ENCODE measurements at places on chromosomes 5 and 9.

DNA sequence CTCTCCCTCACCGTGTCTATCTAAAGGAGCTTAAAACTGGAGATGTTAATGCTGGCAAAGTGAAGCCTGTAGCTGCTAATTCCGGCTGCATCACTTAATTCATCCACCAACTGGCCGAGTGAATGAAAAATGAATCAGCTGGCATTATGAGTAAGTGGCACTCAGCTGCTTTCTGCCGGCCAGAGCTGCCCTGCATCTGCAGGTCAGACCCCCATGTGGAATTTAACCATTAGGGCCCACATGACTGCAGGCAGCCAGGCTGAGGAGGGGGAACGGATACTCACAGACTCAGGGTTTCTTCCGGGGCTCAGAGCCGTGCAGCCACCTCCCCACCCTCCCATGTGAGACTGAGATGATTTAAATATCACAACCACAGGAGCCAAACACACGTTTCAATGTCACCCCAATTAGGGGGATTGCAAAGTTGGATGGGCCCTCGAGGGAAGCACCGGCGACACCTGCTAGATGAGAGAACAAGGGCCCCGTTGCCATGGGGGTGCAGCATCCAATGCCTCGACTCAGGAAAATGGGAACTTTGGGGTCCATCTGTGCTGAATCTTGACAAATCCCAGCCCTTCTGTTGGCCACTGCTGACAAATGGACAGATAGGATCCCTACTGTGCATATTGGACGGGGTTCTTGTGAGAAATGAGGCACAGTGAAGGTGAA lies 115.6 kb upstream of the ALDH1B1 start:
- peak; percentile 5 for DNase-seq

- no peak for DNase-seq
Observed at GRCh38 chr5:24606971-24607370, 37.8 kb downstream of the CDH10 start.

DNA sequence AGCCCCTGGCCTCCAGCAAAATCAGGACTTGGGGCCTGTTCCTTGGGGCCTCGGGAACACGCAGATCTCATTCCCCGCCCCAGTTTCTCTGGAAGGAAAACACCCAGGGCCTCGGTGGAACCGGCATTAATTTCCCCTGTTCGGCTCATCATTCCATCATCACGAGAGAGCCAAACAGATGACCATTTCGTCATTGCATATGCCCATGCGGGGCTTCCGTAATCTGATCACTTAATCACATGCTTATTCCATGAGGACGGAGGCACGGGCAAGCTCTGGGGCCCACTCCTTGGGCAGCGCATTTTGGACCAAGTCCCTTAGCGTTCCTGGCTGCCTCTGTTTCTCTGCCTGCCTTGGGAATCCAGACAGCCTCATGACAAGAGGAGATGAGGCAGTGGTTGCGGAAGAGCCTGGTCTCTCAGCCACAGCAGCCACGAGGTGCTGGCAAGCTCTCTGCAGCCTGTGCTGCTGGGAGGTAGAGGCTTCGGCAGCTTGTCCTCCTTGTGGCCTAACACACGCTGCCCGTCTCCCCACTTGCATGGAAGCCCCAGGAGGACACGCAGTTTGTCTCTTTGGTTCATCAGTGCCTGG lies 65.0 kb upstream of the IER5L start:
- DNase-seq = peak; percentile 34

- DNase-seq = no peak
Observed at GRCh38 chr9:130896233-130897014, at the start of gene QRFP. QRFP (minus strand) TSS chr9:130896812; CDS start chr9:130893838, 2,974 bp downstream.

- DNase-seq = no peak
Observed at GRCh38 chr5:72478684-72479083, 28.5 kb downstream of the ZNF366 start.

- peak; percentile 9 for DNase-seq
Observed at GRCh38 chr5:74422671-74423070, 217.9 kb downstream of the ENC1 start.

- no peak for DNase-seq
Observed at GRCh38 chr5:74616236-74617146, 24.0 kb downstream of the ENC1 start.

GRCh38 chr9:132411091-132411508 lies 1.1 kb downstream of the CFAP77 start:
- peak; percentile 58 for DNase-seq

DNA sequence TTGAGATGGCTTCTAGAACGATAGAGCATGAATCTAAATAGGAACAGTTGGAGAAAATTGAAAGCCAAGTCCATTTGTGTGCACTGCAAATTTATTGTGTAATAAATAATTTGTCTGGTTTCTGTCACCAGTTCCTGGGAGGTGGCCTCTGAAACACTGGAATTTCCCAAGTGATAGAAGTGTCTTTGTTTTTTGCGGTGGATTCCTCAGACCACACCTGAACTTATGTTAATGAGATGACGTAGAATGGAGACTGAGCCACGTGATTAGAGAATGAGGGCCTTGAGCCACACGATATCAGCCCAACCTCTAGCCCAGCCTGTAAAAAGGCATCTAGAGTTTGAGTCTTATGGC lies 105.1 kb downstream of the MSX2 start:
- DNase-seq = no peak

DNA sequence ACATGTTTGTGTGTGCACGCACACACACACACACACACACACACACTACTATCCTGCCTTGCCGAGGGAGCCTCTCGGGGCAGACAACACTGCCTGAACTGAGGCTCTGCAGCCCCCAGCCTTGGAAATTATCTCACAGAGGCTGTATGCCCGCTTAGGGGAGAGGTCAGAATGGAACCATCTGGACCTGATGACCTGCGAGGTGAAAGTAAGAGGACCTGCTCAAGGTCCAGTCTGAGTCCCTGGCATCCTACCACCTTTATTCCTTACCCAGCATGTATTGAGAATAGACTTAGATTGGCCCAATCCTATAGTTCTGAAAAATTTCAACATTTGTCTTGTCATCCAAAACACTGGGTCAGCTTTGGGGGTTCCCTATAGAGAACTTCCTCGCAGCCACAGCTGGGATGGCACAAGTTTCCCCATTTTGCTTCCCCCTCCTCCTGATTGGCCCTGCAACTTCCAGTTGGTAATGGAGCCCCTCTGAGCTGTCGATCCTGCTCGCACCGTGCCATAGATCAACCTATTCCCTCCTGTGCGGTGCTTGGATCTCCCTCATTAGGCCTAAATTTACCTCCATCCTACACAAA lies 10.2 kb downstream of the MVB12B start:
- DNase-seq = no peak
